ENCODE measurements at places on chromosomes 7 and 10. TPM values are rescaled to one million over a fixed set of nuclear protein-coding genes. Genes with fewer than 3 reads are reported as not detected.

Gene CYP26C1
- not detected for total RNA-seq

Gene GIMAP6
- 7.4 TPM for total RNA-seq

Gene DNAAF5
- 34.5 TPM for total RNA-seq

Gene SPDYE1
- not detected for total RNA-seq

Gene SLC4A2
- 61.7 TPM for total RNA-seq

Gene XPNPEP1
- total RNA-seq = 144 TPM

Gene WDR91
- total RNA-seq = 19.9 TPM

Gene PRTFDC1
- 6.7 TPM for total RNA-seq

Gene GRM3
- total RNA-seq = not detected

Gene NPVF
- total RNA-seq = not detected

Gene PON3
- total RNA-seq = 3.0 TPM

Gene SLC26A4
- not detected for total RNA-seq

Gene SPDYE16
- total RNA-seq = not detected

Gene RBP3
- total RNA-seq = not detected

All from transverse colon (tissue), 4 donors.